Colonic mucosa (tissue), 4 donors: ENCODE measurements at places on chromosomes 16 and 17. TPM values are rescaled to one million over a fixed set of nuclear protein-coding genes. Genes with fewer than 3 reads are reported as not detected.

- H3K27ac ChIP-seq: peak overlapping the region; percentile 79
- peak; percentile 32 for DNase-seq
- peak overlapping the region; percentile 66 for H3K4me3 ChIP-seq
- no peaks in the 10 kb centered on the region for H3K36me3 ChIP-seq
- peaks cover 4% of the 10 kb centered on the region for H3K27me3 ChIP-seq
These were observed 500 bp downstream of the MAF start for GRCh38 chr16:79599837-79600637.

GRCh38 chr16:75593825-75594820, 27.9 kb downstream of the GABARAPL2 start:
- no peak overlapping the region for H3K4me3 ChIP-seq
- H3K27ac ChIP-seq: no peak overlapping the region
- no peaks in the 10 kb centered on the region for H3K4me1 ChIP-seq
- no peak for DNase-seq
- no peaks in the 10 kb centered on the region for H3K36me3 ChIP-seq
- no peaks in the 10 kb centered on the region for H3K27me3 ChIP-seq

DNA sequence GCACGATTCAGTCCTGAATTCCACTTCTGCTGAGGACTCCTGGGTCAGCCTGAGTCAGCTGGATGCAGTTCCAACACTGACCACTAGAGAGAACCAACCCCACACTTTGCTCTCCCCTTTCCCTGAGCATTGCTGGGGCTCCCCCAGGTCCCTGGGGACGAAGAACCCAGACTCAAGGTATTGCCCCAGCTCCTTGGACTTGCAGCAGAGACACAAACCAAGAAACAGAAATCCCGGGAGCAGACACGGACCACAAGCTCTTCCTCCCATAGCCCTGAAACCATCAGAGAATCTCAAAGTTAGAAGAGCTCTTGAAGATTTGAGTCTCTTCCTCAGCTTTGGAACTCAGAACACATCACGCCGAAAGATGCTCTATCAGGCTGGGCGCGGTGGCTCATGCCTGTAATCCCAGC, 678 bp upstream of the GH1 start:
- H3K27ac ChIP-seq: no peak overlapping the region
- H3K27me3 ChIP-seq: no peaks in the 10 kb centered on the region
- H3K4me3 ChIP-seq: no peak overlapping the region
- H3K36me3 ChIP-seq: no peaks in the 10 kb centered on the region
- peak; percentile 65 for DNase-seq
- no peaks in the 10 kb centered on the region for H3K4me1 ChIP-seq

DNA sequence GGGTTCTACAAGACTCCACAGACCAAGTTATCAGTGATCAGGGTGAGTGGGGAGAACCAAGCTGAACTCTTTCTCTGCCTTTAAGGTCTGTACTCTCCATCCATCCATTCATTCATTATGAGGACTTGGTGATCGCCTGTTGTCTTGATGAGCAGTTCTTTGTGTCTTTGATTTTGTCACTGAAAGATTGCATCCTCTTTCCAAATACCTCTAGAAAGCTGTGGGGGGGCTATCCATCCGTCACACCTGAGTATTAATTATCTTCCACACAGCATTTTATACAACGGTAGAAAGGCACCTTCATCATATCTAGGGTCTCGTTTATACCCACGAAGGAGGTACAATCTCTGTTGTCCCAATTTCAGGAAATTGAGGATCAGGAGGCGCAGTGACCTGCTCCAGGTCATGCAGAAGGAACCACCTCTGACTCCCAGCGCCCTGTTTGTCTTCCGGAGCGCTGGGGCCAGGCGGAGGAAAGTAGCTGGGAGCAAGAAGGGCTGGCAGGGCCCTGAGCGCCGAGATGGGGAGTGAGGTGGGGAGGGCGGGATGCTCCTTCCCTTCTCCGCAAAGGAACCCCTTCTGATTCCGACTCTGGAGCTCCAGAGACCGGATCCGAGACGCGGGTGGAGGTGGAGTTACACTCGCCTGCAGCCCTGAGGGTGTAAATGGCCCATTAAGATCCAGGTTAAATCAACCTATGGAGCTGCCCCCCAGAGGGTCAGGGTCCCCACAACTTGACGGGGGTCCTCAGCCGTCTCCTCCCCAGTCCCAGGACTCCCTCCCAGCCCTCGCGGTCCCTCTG, 605 bp upstream of the ABAT start:
- H3K27me3 ChIP-seq: no peaks in the 10 kb centered on the region
- no peaks in the 10 kb centered on the region for H3K36me3 ChIP-seq
- no peaks in the 10 kb centered on the region for H3K4me1 ChIP-seq
- H3K27ac ChIP-seq: no peak overlapping the region
- no peak for DNase-seq
- H3K4me3 ChIP-seq: peak overlapping the region; percentile 74

GRCh38 chr17:11170881-11171280, 70.1 kb upstream of the SHISA6 start:
- no peaks in the 10 kb centered on the region for H3K36me3 ChIP-seq
- no peaks in the 10 kb centered on the region for H3K27me3 ChIP-seq
- H3K27ac ChIP-seq: no peak overlapping the region

GRCh38 chr17:20228410-20228809, 219.3 kb downstream of the SPECC1 start:
- H3K36me3 ChIP-seq: peaks cover 5% of the 10 kb centered on the region
- no peak overlapping the region for H3K4me3 ChIP-seq
- no peak overlapping the region for H3K27ac ChIP-seq
- H3K27me3 ChIP-seq: no peaks in the 10 kb centered on the region
- no peak for DNase-seq
- no peaks in the 10 kb centered on the region for H3K4me1 ChIP-seq

The ASPHD1 gene
- 1.5 TPM for total RNA-seq

The PRAC1 gene
- total RNA-seq: 237 TPM

The ZNF597 gene
- total RNA-seq: 1.7 TPM

The OR1A1 gene
- not detected for total RNA-seq

The ETV4 gene
- 1.4 TPM for total RNA-seq
